Activated naive CD4-positive, alpha-beta T cell (primary cell): ENCODE measurements at places on chromosomes 3 and 15.

- DNase-seq, result no peak
These were observed 165.2 kb upstream of the PDZRN3 start for GRCh38 chr3:73789825-73790444.

DNA sequence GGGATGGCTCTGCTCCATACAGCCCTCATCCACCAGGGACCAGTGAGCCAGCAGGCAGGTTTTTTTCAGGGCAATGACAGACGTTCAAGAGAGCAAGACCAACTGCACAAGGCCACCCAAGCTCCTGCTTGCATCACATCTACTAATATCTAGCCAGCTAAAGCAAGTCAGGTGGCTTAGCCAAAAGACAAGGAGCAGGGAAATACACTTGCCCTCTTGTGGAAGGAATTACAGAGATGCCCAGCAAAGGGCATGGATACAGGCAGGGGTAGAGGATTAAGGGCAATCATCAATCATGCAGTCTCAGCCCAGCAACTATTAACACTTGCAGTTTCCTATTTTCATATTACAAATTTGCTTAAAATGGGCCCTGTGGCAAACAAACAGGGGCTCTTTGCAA, 81.5 kb upstream of the NTRK3 start:
- DNase-seq, result no peak

DNA sequence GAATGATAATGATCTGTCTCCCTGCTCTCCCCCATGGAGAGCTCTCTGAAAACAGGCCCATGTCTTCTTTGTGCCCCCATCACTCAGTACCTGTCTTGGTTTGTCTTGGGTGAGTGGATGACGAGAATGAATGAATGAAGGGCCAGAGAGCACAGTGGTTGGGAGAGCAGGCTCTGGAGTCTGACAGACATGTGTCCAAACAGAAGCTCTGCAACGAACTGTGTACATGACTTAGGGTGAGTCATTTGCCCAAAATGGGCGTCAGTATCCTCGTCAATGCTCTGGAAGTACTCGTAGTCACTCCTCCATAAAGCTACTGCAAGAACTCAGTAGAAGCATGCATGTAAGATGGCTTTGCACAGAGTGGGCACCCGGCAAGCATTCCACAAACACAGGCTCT, 170.2 kb upstream of the TLE3 start:
- no peak for DNase-seq

GRCh38 chr15:82186719-82187406, 75.7 kb downstream of the EFL1 start:
- DNase-seq, result no peak

DNA sequence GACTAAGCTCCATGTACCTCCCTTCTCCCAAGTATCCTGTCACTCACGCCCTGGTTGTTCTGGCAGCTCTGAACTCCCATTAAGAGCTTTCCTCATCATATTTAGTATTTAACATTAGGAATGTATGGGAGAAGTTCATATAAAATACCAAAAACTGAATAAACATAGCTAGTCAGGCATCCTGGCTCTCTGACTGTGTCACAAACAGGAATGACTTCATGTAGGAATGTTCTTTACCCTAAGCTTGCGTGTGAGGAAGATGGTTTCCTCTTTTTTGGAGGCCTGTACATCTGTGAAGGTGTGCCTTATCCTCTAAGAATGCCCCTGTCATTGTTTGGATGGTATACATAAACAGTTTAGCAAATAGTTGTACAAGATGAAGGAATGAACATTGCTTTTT, 38.6 kb downstream of the SEMA6D start:
- DNase-seq, result no peak

DNA sequence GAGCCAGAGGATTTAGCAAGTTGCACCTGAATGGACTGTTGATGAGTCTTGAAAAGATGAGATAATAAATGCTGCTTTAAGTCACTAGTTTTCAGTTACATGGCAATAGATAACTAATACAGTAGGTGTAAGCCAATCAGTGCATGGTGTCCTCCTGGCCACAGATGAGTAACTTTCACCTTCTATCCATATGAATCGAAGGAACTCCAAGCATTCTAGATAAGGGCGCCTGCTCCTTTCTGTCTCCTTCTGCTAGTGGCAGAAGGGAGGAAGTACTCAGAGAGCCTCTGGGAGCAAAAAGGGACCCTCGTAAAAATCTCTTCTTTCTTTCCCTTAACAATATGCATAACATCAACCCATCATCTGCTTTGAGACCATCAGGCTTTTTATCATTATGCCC, 37.3 kb downstream of the TM6SF1 start:
- no peak for DNase-seq

DNA sequence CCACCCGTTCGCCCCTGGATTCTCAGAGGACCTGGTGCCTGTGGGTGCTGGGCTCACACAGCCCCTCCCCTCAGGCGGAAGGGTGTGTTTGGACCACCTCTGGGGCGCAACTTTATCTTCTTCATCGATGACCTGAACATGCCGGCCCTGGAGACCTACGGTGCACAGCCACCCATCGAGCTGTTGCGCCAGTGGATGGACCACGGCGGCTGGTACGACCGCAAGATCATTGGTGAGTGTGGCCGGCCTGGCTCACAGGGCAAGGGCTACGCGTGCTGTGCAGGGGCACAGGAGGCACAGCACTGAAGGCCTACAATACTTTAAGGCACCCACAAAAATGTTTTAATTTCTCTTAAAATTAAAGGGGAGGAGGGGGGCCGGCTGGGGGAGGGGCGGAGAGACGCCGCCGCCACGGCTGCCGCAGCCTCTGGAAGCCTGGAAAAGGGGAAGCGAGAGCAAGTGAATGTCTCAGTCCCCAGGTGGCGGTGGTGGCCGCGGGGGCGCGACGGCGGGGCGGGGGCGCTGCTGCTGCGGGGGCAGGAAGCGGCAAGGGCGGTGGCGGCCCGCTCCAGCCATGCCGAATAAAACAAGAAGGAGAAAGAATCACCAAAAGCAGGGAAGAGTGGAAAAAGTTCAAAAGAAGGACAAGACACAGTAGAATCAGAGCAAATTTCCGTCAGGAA, 56.8 kb downstream of the DNAH1 start:
- DNase-seq, result peak; percentile 8

DNA sequence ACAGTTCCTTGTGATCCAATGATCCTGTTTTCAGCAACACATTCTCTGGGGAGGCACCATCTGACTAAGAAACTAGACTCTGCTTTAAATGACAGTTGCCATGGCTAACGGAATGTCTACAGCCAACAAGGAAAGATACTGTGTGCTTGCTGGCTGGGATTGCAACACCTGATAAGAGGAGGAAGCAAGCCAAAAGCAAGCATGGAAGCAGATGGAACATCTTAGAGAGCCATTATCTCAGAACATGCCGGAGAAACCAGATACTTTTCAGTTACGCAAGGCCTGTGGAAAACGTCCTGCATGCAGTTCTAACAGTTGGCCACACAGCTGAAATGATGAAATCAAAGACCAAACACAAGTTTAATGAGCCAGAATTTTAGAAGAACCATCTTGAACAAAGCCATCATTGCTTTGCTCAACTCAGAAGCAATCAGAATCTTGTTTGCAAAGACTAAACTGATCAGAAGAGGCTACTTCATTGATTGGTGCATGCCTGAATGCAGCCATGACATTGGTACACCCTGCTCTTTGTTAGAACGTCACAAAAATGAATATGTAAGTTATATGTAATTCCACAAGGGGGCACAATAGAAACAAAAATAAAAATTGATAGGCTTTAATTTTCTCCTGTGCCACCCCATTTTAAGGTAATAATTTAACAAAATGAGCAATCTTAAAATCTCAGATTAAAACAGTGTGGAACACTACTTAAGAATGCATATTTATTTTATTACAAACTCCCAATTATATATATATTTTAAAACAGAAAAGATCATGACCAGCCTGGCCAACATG, 50.8 kb downstream of the GXYLT2 start:
- no peak for DNase-seq

DNA sequence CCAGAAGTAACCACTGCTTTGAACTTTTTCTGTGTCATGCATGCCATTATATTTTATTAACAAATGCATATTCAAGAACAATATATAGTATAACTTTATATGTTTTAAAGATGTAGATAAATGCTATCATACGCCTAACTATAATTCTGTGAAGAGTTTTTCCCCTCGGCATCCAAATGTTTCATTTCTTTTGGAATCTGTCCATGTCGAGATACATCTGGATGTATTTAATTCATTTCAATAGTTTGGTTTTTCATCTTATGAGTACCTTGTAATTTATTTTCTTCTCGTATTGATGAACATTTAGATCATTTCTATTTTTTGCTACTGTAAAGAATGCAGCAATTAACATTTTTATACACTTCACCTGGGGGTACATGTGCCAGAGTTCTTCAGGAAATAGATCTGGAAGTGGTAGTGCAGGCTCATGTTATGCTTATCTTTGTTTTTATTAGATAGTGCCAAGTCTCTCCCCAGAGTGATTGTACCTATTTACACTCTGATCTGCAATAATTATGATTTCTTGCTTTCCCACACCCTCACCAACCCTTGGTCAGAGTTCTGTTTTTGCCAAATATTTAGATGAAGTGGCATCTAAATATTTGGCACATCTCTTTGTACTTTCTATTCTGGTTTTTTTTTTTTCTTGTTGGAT, 29.7 kb downstream of the USP13 start:
- no peak for DNase-seq

DNA sequence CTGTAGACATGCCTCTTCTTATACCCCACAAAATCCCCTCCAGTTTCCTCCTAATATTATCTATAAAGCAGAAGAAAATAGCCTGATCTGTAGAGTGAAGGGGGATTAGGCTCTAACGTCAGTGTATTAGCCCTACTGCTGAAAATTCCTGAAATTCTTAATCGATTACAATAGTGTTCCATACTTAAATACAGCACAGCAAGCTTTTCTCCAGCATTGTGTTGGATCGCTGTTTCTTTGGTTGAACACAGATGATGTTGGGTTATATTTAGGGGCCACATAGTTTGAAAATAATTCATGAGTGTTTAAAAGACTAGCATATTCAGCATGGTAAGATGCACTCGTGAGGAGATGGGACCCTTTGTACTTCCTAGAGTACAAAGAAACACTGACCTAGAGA, 52.5 kb downstream of the PIAS1 start:
- no peak for DNase-seq
